ENCODE measurements at places on chromosomes 3 and 15. TPM values are rescaled to one million over a fixed set of nuclear protein-coding genes. Genes with fewer than 3 reads are reported as not detected.

Gene ADCY5
- not detected for total RNA-seq

DNA sequence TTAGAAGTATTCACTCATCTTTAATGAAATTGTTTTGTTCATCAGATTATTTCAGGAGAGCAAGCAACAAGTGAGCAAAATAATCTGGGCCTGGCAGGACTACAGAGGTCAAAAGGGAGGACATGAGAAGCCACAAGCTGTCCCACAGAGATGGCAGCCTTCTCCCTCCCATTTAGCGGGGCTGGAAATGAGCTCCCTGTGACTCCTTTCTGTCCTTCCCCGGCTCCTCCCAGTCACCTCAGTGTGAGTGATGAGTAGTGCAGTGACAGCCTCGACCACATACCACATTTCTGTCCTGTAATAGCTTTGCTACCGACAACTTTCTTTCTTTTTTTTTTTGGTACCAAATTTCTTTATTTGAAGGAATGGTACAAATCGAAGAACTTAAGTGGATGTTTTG lies 38.0 kb downstream of the RAB7A start:
- DNase-seq = no peak

- DNase-seq = no peak
Measured at GRCh38 chr15:36941798-36942197, 158.6 kb downstream of the MEIS2 start.

GRCh38 chr3:154123906-154124305 lies 2.7 kb downstream of the ARHGEF26 start:
- no peak for DNase-seq

DNA sequence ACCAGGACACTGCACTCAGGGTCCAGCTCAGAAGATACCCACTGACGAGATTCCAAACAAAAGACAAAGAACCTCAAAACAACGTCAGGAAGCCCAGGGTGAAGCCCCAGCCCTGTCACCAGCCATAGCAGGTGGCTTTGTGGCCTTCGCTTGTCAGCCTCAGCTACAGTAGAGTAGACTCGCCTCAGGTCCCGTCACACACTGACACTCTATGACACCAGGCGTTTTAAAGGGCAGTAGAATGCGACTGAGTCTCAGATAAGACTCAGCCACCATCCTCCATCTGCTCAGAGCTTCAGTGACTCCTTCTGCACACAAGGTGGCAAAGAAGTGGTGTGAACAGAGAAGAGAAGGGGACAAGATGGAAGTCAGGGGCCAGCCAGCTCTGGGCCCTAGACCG lies 12.8 kb downstream of the RBPMS2 start:
- DNase-seq = no peak

DNA sequence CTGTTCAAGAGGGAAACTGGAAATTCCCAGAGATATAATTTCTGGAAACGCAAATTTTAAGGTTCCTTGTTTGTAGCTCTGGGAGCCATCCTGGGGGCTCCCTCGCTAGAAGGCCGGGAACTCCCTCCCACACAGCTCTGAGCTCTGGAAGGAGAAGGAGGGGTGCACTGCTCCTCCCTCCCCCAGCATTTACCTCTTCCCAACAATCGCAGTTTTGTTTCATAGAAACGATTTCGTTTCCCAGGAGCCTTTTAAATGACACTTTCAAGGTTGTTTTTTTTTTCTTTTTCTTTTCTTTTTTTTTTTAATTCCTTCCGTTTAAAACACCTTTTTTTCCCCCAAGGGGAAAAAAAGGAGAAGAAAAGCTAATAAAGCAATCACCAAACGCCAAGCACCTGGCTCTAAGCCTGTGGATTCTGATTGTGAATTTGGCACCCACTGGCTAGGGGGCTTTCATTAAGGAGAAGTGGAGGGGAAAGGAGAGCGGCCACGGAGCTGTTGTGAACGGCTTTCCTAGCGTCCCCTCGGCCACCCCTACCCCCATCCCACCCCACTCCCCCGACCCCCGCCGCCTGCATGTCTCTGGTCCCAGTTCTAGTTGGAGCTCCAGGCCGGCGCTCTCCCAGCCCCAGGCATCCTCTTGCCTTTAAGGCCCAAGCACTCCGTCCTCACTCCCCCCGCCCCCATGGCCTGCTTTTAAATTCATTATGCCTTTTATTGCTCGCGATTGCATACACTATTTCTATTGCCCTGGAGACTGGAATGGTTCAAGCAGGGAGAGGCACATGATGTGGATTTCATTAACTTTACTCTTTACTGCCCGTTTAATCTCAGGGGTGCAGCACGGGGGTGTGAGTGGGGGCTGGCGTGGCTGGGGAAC lies 13.6 kb upstream of the CCDC33 start:
- DNase-seq = no peak

DNA sequence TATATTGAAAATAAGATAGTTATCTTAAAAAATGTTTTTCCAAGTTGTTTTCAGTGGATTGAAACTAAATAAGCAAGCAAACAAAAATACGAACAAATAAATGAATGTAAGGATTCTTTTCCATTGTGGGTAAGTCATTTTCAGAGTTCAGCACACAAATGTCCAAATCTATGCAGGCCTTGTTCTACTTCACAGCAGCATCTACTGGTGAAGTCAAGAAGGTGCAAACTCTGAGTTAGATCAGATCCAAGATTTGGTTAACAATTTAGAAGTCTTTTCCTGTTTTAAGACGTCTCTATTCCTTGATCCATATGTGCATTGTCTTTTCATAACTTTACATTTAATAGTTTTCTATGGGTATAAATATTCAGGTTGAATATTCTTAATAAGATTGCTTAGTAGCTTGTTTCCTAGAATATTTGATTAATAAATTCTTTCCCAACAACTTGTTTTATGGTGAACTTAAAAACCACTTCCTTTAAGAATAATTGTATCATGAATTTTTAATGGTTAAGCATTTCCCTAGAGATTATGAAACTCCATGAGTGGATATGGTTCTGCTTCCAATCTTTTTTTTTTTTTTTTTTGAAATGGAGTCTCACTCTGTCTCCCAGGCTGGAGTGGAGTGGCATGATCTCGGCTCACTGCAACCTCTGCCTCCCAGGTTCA lies 10.5 kb downstream of the PTX3 start:
- no peak for DNase-seq

DNA sequence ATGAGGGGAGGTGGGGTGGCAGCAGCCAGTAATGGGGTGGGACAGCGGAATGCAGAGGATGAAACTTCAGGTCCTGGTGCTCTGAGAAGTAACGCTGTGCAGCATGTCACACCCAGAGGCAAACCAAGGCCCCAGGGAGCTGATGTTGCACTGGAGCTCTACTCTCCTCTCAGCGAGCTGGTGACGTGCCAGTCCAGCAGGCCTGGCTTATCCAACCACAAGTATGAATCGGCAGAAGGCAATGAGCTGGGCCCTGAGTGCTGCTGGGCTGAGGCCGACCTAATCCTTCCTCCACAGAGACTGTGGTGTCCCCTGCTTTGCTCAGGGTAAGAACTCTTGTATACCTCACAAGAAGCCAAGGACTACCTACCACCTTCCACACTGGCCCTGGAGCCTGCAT lies 30.5 kb downstream of the CD86 start:
- DNase-seq = no peak

- no peak for DNase-seq
Measured at GRCh38 chr3:106719583-106719982, 657.7 kb upstream of the CCDC54 start.
